Suppressor macrophage treated with lipopolysaccharide for 4 hours (primary cell): ENCODE measurements at places on chromosomes 2 and 18.
A peak's percentile ranks its signal among the peaks of the same experiment; 100 is the strongest.

GRCh38 chr18:60146220-60146960 lies 226.2 kb downstream of the MC4R start:
- DNase-seq, result no peak

- DNase-seq, result no peak
Observed at GRCh38 chr2:158366342-158366741, 90.2 kb downstream of the CCDC148 start.

GRCh38 chr2:26537069-26537825 lies 59.3 kb upstream of the OTOF start:
- DNase-seq, result no peak

DNA sequence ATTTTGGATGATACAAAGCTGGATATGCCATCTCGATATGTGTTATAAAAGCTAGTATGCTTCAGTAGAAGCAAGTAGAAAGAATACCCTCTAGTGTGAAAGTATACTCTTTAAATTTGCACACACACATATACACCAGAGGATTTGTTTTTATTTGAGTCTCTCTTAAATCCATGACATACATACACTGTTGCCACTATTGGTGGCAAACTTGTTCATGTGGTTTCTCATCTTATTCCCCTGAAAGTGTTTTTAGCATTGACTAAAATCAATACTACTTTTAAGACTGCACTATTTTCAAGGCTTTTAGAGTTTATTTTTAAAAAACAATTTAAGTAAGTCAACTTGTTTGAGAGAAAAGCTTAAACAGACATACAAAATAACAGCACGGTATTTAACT lies 137.4 kb downstream of the IKZF2 start:
- no peak for DNase-seq

DNA sequence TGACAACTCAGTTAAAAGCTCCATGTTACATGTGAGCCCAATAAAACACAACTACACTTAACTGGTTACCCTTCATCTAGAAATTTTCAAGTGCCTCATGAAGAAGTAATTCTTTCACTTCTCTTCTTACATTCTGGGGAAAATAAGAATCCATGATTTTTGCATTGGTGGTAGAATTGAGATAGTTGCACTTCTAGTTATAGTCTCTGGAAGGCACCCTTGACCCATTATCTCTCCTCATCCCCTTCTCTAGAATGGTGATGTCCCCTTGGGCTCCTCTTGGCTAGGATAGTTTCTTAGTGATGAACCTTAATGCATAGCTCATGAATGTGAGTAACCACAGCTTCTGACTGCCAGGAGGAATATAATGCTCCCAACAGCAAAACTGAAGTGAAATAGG lies 3.6 kb downstream of the LGALSL start:
- no peak for DNase-seq

GRCh38 chr18:35616074-35616473 lies 34.5 kb downstream of the GALNT1 start:
- DNase-seq, result no peak

GRCh38 chr2:60470340-60470739 lies 83.1 kb downstream of the BCL11A start:
- DNase-seq, result no peak

DNA sequence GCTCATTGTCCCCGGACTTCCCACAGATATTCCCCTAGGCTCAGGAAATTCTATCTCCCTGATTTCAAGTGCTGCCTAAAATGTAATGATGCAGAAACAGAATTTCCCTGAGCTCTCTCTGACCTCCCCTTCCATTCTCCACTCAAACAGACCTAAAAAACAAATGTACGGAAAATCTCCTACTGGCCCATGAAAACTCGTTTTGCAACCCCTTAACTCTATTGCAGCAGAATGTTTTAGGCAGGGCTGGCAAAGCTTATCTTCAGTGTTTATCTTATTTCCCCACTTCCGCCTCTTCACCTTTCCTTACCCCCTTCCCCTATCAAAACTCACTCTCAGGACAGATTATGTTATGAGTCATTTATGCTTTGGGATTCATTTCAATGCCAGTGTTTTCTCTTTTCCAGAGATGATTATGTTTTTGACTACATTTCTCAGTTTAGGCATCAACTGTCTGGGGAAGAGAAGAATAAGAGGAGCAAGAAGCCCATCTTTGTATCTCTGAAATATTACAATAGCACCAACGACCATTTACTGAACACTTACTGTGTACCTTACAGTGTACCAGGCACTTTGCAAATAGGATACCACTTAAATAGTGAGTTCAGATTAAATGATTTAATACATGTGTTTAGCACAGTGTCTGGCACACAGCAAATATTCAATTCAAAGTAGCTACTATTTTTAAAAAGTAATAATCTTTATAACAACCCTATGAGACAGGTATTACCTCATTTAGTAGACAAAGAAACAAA lies 53.9 kb upstream of the STPG4 start:
- DNase-seq, result no peak

GRCh38 chr2:207227062-207227748 lies 61.5 kb upstream of the KLF7 start:
- no peak for DNase-seq

GRCh38 chr2:235170536-235171521 lies 219.0 kb downstream of the SH3BP4 start:
- DNase-seq, result no peak

DNA sequence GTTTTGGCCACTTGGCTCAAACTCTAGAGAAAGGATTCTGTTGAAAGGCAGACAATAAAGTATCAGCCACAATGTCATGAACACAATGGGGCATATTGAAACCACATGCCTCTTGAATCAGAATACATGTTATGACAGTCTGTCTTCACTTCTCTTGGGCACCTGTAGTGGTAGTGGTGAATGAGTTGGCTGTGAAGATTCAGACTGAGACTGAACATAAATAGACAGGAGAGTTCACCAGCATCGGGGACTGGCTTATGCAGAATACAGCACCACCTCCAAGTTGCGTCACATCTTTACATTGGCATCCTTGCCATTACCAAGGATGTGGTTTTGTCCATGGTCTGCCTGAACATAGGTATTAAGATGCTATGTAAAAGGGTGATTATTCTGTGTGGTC lies 336.8 kb downstream of the MYCN start:
- no peak for DNase-seq

GRCh38 chr2:234231460-234231859 lies 181.0 kb downstream of the SPP2 start:
- no peak for DNase-seq

- no peak for DNase-seq
Observed at GRCh38 chr2:42954227-42954962, 162.0 kb upstream of the HAAO start.

- peak; percentile 42 for DNase-seq
Observed at GRCh38 chr2:71385012-71385411, 53.4 kb downstream of the ZNF638 start.

DNA sequence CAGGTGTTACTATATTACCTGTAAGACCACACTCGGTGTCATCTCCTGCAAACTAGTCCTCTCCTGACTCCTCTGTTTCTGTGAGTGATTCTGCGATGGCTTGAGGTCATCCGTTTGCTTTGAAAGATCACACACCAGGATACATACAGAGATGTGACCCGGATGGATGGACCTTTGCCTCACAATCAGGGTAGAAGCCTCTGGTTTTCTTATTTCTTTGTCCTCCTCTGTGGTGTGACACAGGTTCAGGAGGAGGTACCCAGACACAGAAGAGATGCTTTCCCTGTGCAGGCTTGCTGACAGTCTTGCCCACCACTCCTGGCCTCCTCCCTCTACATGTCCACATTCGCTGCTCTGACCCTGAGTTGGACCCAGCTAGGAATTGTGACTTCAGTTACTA lies 34.6 kb downstream of the PSD4 start:
- no peak for DNase-seq

DNA sequence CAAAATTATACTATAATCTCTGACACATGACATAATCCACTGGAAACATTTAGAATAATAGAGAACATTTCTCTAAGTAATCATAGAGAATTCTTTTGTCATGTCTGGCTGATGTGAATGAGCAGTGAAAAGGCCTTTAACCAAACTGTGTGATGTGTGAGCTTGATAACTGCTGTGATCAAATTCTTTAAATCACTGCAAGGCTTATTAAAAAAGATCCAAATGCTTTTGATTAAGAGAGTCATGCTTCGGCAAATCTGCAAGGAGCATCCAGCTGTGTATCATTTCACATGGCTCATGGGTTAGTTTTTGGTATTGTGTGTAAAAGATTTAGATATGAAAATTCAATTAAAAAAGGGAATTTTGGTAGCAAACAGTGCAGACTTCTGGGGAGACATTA lies 58.6 kb upstream of the TFPI start:
- no peak for DNase-seq

DNA sequence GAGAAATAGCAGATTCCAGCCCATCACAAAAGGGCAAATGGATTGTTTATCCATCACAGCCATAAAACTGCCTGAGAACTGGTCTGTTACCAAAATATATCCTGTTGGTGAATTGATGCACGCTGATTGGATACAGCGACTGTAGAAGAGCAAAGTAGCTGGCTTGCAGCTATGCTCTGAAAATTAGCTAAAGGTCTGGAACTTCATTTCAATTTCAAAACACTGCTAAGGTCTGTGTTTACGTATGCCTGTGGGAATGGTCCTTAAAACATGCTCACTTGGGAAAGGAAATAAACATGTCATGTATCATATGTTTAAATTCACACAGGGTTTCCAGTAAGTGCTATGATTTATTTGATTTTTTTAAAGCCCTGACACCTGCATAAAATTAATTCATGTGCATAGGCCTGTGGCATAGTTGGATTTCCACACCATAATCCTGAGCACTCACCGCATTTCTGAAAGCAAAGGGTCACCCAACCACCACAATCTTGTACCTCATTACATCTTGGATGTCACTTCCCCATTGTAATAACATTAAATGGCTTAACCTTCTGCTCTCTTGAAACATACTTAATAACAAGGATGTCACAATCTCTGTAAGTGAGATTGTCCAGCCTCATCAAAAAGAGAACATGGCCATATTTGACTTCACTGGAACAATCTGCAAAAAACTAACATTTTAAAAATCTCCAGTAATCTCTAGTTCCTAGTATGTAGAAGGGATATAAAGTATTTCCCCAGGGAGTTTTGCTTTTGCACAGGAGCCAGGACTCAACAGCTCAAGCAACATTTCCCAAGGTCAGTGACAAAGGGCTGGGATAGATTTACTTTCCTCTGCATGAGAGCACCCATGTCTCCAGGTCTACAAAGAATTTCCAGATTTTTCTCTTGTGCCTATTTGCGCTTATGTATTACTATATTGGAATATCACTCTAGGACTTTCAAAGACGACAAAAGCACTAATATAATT lies 109.8 kb downstream of the FARSB start:
- no peak for DNase-seq

- no peak for DNase-seq
Observed at GRCh38 chr2:7618031-7618430, 700.8 kb downstream of the RNF144A start.

DNA sequence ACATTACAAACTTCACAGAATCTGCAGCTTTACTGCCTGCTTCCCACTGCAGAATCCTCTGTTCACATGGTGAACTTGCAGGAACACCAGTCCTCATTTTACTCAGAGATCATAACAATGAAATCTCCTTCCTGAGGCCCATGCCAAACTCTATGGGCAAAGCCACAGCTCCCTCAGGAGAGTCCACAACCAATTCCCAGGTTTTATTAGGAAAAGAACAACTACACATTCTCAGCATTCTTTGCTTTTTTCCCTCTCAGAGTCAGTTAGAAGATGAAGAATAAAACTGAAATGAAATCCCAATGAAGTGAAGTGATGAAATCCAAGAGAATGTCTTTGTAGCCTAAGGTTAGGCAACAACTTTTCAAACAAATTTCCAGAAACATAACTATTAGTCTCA lies 233.7 kb downstream of the DSEL start:
- no peak for DNase-seq

- DNase-seq, result peak; percentile 14
Observed at GRCh38 chr2:178101321-178102079, 10.7 kb upstream of the RBM45 start.

DNA sequence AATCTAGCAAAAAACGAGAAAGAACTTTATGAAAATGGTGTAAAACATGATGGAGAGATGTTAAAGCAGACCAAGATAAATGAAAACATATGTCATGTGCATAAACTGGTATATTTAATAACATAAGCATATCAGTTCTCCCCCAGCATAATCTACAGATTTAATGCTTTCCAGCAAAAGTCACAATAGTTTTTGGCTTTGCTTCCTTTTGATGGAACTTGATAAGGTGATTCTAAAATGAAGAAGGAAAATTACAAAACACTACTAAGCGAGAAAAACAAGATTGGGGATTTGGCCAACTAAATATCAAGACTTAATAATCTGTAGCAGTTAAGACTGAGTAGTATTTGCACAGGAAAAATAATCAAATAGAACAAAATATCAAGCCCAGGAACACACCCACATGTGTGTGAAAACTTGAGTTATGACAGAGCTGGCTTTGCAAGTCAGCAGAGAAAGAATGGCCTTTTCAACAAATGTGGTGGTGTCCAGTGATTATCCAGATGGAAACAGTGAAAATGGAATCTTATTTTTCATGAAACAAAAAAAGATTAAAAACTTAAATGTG lies 83.7 kb upstream of the L3MBTL4 start:
- no peak for DNase-seq

DNA sequence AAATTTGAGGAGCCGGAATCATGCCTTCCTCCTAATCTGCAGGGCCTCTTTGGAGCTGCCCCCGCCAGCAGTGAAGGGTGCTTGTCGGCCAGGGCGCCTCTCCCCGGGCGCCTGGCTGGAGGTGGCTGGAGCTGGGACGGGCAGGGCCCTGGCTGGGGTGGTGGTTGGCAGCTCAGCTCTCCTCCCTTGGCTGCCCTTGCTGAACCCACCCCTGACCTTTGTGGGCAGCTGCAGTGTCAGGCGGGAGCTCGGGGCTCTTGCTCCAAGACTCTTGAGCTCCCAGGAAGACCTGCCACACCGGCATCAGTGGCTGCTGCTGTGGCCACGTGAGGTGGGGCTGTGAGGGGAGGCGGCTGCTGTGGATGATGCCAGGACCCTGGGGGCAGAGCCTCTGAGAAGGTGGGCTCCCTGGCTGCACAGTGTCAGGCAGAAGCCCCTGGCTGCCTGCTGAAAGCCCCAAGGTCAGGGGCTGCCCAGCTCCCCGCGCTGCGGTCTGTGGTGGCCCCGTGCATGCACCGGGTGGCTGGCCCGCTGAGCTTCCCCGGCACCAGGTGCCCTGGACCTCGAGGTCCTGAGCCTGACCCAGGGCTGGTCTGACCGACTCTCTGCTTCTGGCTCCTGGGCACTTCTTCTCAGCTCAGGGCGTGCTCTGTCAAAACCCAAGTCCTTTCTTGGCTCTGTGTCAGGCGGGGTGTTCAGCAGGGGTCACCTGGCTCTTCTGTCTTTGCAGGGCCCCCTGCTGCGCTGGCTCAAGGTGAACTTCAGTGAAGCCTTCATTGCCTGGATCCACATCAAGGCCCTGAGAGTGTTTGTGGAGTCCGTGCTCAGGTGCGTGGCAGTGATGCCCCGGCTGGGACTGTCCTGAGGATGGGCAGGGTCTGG lies 34.5 kb downstream of the PDIA6 start:
- DNase-seq, result no peak

DNA sequence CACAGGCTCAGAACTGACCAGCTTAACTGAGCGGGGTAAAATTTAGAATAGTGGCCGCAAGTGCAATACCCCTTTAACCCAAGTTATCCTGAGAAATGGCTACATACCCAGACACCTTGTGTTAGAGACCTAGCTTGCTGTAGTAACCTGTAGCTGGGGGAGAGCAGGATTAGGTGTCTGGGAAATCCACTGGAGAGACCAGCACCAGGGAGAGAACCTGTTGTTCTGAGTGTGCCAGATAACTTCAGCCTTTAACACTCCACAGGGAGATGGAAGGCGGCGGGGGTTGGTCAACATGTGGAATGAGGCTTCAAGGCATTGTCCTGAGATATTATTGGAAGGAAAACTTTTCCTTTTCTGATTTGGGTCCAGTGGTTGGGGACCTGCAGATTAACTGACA lies 356.0 kb downstream of the PTPRM start:
- no peak for DNase-seq
